ENCODE measurements at places on chromosomes 7 and 10.

GRCh38 chr10:110471566-110472139, 26.1 kb upstream of the DUSP5 start:
- no peak for DNase-seq

GRCh38 chr10:113436851-113437250, 116.0 kb upstream of the HABP2 start:
- DNase-seq, result no peak

GRCh38 chr10:6721480-6721879, 141.4 kb upstream of the PRKCQ start:
- no peak for DNase-seq

- DNase-seq, result no peak
Observed at GRCh38 chr7:44167920-44168319, 21.3 kb downstream of the GCK start.

- DNase-seq, result no peak
Observed at GRCh38 chr10:34627741-34628140, 187.4 kb downstream of the PARD3 start.

- DNase-seq, result no peak
Observed at GRCh38 chr10:97711640-97712572, 1.6 kb upstream of the MARVELD1 start.

- DNase-seq, result no peak
Observed at GRCh38 chr7:134943785-134944400, 42.4 kb upstream of the AGBL3 start.

All from type B pancreatic cell (in vitro differentiated cells).